Activated T-cell treated with anti-CD3 and anti-CD28 coated beads for 4 hours (primary cell): ENCODE measurements at places on chromosomes 7 and 10.

DNA sequence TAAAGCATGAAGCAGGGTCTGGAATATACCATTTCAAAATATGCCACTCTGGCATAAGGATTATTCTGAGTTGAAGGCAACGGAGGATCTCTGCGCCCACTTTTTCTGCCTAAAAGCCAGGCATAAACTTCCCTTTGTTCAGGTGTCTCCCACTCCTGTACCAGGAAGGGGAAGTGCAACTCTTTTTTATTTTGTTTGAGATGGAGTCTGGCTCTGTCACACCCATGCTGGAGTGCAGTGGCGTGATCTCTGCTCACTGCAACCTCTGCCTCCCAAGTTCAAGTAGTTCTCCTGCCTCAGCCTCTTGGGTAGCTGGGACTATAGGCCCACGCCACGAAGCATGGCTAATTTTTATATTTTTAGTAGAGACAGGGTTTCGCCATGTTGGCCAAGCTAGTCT lies 18.2 kb downstream of the SVIL start:
- no peak for DNase-seq

GRCh38 chr7:1081931-1082401 lies 5.9 kb upstream of the GPER1 start:
- no peak for DNase-seq

- DNase-seq, result no peak
Measured at GRCh38 chr10:55627501-55628051, 733.5 kb downstream of the ZWINT start.

GRCh38 chr7:70657989-70658632 lies 473.8 kb upstream of the GALNT17 start:
- DNase-seq, result no peak

- DNase-seq, result no peak
Measured at GRCh38 chr7:38141187-38141586, 36.9 kb upstream of the STARD3NL start.

GRCh38 chr7:75968561-75969001 lies 25.8 kb downstream of the TMEM120A start:
- no peak for DNase-seq

DNA sequence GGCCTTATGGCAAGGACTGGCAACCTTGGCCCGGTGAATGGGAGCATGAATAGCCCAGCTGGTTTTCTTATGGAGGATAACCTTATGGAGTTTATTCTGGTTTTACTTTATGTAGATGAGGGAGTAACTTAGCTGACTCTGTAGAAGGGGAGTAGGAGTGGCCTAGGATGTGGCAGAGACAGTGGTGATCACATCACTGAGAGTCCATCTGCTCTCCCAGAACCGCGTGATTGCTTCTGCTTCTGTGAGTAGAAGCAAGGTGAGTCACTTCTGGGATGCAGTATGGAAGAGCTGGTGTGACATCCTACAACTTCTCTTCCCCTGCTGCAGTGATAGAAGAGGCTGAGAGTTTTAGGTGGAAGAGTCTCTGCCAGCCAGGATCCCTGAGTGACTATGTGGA lies 129.2 kb downstream of the RPS24 start:
- no peak for DNase-seq

DNA sequence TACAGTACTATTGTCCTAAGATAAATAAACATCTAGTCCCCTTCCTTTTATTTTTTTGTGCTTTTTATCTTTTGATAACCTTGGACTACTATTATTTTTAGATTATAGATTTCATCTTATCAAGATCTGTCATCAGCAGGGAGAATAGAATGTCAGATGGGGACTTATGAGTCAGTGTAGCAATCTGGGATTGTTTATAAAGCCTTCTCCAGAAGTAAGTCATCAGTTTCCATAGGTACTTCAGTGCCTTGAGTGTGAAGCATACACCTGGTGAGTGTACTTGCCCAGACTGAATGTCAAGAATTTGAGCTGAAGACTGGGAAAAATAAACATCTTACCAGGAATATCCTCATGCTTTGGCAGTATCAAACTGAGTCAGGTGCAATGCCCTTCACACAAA lies 2.1 kb downstream of the CASD1 start:
- DNase-seq, result no peak

- DNase-seq, result no peak
Measured at GRCh38 chr7:69550991-69551390, 47.3 kb upstream of the AUTS2 start.

- DNase-seq, result no peak
Measured at GRCh38 chr7:158527915-158528502, 59.6 kb downstream of the PTPRN2 start.

GRCh38 chr7:23426876-23427275 lies 43.4 kb downstream of the IGF2BP3 start:
- no peak for DNase-seq

DNA sequence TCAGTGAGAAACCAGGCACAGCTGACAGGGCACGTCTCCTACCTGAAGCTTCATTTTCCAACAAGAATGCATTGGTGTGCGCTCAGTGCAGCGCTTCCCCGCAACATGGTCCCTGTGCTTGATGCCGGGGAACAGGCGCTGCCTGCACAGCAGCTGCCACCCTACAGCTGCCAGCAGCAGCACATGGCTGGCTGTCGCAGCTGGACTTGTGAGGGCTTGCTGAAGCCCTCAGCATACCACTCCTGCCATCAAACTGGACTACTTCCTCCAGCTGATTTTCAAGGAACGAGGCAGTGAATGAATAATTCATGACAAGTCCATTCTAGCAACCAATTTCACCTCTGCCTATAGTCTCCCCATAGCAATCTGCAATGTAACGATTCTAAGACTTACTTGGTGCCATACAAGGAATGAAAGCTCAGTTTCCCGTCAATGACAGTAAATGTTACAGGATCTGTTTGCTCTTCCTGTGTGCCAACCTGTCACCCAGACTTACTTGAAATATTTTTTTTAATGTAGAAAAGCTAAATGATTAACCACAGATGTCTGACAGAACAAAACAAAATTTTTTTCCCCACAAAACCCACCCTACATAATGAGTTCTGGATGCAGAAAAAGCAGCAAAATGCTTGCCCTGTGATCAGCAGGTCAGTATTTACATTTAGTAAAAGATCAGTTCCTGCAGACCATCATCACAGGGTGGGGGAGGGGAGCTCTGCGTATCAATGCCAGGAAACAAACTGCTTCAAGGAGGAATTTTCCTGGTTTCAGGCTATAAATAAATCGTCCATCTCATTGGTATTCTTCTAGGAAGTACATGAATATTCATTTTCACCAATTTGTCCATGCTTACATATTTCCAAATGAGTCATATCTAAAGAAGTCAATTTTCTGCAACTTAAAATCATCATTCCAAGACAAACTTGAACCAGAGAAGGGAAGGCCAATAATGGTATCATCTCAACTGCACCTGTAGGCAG lies 140.6 kb downstream of the ALOX5 start:
- no peak for DNase-seq

- DNase-seq, result no peak
Measured at GRCh38 chr7:101882595-101883564, 65.5 kb downstream of the CUX1 start.

- no peak for DNase-seq
Measured at GRCh38 chr7:39539816-39540215, 26.4 kb upstream of the YAE1 start.

GRCh38 chr10:12717981-12718707 lies 283.4 kb downstream of the CCDC3 start:
- DNase-seq, result no peak

- no peak for DNase-seq
Measured at GRCh38 chr7:114931656-114932011, 9.7 kb downstream of the MDFIC start.

GRCh38 chr10:74419491-74419951 lies 268.5 kb downstream of the ADK start:
- DNase-seq, result no peak

DNA sequence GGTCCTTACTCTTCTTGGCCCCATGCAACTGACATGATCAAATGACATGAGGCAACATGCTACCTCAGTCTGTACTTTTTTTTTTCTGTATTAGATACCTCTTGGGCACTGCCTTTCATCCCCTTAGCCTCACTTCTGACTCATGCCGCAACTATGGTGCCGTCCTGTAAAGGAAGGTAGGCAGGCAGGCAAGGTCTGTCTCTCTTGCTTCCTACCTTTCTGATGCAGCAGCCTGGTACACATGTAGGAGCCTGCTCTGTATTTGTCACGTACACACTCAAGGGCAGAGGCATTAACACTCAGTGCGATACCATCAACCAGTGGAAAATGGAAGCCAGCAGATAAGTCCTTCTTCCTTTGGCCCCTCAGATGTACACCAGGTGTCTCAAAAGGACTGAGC lies 146.7 kb downstream of the ATE1 start:
- no peak for DNase-seq
